GM23338 (cell line): ENCODE measurements at places on chromosomes 11 and 22.

- no peak for DNase-seq
These were observed 5.7 kb upstream of the SMARCB1 start for GRCh38 chr22:23781065-23781464.

DNA sequence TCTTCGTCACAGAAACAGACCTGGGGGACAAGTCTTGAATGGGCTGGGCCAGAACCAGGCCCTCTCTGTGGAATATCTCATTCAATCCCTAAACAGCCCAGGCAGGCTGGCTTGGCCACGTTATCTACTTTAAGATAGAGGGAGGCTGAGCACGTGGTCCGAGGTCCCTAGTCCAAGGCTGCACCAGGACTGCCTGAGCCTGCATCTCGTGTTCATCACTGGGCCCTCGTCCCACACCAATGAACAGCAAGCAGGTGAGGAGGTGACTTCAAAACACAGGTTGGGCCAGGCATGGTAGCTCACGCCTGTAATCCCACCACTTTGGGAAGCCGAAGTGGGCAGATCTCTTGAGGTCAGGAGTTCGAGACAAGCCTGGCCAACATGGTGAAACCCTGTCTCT is 20.3 kb upstream of the FGF3 start:
- no peak for DNase-seq

DNA sequence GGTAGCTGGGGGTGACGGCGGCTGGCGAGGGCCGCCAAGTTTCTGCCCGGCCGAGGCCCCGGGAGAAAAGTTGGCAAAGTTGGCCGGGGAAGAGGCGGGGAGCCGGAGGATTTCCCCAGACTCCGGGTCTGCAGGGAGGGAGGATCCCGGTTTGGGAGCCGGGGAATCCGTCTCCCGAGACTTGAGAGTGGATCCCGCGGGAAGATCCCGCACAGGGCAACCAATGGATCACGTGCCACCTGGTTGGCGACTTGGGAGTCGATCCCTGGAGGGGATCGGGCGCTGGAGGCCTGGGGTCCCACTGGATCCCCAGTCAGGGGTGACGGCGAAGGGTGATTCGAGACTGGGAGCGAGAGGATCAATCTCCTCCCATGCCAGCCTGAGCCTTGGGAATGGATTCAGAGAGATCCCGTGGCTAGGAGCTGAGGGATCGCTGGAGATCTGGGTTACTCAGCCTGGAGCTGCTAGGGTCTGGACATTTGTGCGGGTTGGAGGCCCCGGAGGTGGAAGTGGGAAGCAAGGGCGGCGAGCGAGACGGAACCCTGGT is 394 bp downstream of the KIAA1671 start:
- DNase-seq = peak; percentile 88

GRCh38 chr22:42799461-42800405 is 57.3 kb downstream of the ARFGAP3 start:
- DNase-seq = peak; percentile 63

DNA sequence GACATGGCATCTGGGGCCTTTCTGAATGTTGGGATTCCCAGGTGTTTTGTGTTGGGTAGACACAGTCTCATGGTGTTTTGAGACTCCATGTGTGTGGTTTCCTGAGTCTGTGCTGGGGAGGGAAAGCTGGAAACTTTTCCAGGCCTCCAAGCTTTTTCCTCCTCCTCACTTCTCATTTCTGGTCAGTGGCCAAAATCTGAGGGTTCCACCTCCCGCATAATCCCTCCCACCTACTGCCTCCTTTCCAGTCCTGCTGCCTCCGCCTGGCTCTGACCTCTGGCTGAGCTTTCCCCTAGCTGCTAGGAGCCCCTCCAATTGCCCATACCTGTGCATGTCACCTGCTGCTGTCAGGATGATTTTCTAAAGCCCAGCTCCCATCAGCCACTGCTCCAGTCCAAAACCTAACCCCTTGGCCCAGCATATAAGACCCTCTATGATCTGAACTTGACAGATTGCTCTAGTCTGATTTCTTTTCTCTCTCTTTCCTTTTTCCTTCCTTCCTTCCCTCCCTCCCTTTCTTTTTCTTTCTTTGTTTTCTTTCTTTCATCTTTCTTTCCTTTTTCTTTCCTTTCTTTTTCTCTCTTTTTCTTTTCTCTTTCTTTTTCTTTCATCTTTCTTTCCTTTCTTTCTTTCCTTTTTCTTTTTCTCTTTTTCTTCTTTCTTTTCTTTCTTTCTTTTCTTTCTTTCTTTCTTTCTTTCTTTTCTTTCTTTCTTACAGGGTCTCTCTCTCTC is 51.4 kb upstream of the NECTIN1 start:
- no peak for DNase-seq

GRCh38 chr11:62823677-62824076 is 8.2 kb downstream of the STX5 start:
- DNase-seq = no peak

DNA sequence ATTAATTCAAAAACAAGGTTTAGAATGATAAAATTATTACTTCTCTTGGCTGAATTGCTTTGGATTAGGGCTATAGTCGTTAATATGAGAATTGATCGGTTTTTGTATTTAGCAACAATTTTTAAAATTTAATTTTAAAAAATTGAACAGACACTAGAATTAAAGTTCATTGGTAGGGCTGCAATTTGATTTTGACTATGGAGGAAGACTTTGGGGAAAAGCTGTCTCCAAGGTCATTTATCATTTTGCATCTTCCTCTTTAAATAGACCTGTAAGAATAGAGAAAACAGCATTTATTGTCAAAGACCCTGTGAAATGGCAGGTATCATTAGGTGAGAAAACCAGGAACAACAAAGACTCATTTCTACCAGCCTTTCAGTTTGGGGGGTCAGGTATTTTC is at the start of gene OR4S2:
Gene OR4S2 (plus strand): TSS at position 301 of the 400 bp plus-strand sequence. CDS start 2,577 bp downstream, outside the sequence.
- DNase-seq = no peak

GRCh38 chr11:94402355-94402754 is 1.1 kb upstream of the GPR83 start:
- DNase-seq = no peak

- DNase-seq = no peak
These were observed 36.9 kb downstream of the NAALAD2 start for GRCh38 chr11:90171359-90171758.

DNA sequence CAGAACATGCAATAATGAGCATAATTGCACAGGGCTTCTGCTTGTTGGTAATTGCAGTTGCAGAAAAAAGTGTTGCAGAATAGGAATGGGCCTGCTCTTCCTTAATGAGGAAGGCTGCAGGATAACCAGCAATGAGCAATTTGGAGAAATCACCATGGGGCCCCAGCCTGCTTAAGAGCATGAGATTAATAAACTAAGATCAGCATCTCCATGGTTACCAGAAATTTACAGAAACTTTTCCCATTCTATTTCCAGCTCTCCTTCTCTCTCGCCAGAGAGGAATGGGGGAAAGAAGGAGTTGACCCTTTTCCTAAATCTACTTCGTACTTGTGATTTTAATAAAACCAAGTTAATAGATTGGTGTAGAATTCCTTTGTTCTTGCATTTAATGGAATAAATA is 80.9 kb upstream of the CSNK2A3 start:
- DNase-seq = no peak

GRCh38 chr11:128963744-128964325 is 21.2 kb upstream of the TP53AIP1 start:
- DNase-seq = no peak

DNA sequence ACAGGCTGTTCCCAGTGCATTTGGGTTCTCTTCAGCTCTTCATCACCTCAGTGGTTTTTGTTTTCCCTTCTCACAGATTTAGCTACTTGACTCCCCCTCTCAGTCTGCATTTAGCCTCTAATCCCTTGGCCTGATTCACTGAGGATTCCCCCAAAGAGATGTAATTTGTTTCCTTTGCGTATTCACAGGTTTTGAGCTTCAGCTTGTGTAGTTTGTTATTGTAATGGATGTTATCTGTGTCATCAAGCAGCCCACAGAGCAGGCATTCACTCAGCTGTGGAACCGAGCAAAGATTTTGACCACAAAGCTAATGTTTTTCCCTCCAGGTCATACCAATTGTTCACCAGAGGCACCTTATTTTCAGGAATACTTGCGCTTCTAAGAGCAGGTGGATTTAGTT is 6.4 kb upstream of the ME3 start:
- DNase-seq = no peak
